Renal pelvis (tissue), 12 donors: ENCODE measurements at places on chromosomes 6 and 20. TPM values are rescaled to one million over a fixed set of nuclear protein-coding genes. Genes with fewer than 3 reads are reported as not detected.

Gene SNPH
- 3.2 TPM for polyA plus RNA-seq

Gene COL9A3
- 13.9 TPM for polyA plus RNA-seq

- DNase-seq = no peak
These were observed 80.5 kb upstream of the TPD52L1 start for GRCh38 chr6:125073071-125073470.

- DNase-seq = no peak
These were observed 39.7 kb upstream of the PRND start for GRCh38 chr20:4681991-4682401.

GRCh38 chr6:44128020-44128917 is 915 bp downstream of the TMEM63B start:
- DNase-seq = no peak

- no peak for DNase-seq
These were observed 68.2 kb downstream of the SEL1L2 start for GRCh38 chr20:13922241-13922640.

- DNase-seq = no peak
These were observed 96.5 kb upstream of the TBX18 start for GRCh38 chr6:84860920-84861319.

DNA sequence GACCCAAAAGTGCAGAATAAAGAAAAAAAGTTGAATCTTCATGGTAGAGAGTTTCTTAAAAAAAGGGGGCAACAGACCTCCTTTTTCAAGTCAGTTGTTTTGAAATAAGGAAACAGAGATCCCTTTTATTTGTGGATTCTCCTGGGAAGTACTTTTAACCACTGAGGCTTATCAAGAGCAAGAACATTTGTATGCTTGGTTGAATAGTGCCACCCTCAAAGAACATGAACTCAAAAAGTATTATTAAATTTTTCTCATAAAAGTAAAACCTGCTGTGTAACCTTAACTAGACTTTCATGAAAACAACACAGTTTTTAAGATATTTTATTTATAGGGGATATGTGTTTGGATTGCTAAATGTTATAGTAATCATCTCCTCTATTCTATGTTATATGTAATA is at the start of gene DEFB110:
Gene DEFB110, minus strand, starts transcription at position 101 of the 400 bp plus-strand sequence. Its CDS starts 59 bp downstream, at position 42.
- no peak for DNase-seq

GRCh38 chr20:35947489-35947888 is 6.8 kb downstream of the SCAND1 start:
- no peak for DNase-seq

DNA sequence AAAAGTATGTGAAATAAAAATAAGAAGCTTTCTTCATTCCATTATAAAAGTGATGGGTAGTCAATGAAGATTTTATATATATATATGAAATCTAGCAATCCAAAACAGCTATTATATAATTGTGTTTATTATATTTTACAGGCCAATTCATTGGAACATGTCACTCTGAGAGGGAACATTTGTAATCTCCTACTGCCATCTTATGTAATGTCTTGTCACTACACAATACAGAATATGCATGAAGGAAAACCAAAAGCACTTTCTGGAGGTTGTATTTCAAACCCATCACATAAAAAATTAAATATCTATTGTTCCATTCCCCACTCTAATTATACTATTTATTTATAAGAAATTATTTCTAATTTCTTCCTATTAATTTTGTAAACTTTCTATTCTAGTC is 31.5 kb upstream of the IRAK1BP1 start:
- no peak for DNase-seq

DNA sequence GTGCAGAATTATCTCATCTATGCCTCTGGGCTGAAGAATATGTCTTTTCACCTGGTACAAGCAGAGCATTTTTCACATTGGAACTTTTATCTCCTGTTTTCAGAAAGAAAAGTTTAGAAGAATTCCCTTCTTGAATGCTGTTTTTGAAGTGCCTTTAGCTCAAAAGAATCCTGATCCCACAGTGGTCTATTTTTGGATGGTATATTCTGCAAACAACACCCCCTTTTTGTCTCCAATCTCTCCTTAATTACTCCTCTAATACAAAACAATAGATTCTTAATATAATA is 57.7 kb upstream of the HFE start:
- DNase-seq = no peak
